ENCODE measurements at places on chromosomes 3 and 15.

GRCh38 chr3:9507586-9508578 lies 45.7 kb downstream of the LHFPL4 start:
- no peak for DNase-seq

- no peak for DNase-seq
These were observed 5.2 kb upstream of the MPI start for GRCh38 chr15:74884428-74885223.

- no peak for DNase-seq
These were observed 1.1 kb upstream of the GABRB3 start for GRCh38 chr15:26773917-26774316.

GRCh38 chr3:50550079-50550736 lies 17.3 kb downstream of the C3orf18 start:
- peak; percentile 76 for DNase-seq

All from sciatic nerve (tissue), 2 donors.